ENCODE measurements at places on chromosomes 13 and 19.

GRCh38 chr13:99196466-99197116 is 4.1 kb upstream of the UBAC2 start:
- DNase-seq = no peak

- DNase-seq = no peak
Observed at GRCh38 chr13:22196777-22197176, 525.9 kb downstream of the FGF9 start.

- no peak for DNase-seq
Observed at GRCh38 chr13:23889615-23890607, 711 bp upstream of the MIPEP start.

DNA sequence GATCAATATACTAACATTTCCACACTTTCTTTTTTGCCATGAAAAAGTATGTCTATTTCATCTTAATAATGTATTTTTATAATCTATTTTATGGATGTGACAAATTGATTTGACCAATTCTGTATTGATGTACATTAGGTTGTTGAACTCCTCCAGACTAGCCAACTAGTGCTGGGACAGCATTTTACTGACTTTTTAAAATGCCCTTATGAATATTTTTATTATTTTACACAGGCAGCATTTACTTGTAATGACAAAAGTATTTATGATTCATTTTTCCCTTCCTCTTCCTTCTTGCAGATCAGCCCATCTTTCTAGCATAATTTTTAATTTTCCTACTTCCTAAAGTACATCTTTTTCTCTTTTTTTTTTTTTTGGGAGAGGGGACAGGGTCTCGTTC is 918 bp upstream of the FUZ start:
- DNase-seq = no peak

DNA sequence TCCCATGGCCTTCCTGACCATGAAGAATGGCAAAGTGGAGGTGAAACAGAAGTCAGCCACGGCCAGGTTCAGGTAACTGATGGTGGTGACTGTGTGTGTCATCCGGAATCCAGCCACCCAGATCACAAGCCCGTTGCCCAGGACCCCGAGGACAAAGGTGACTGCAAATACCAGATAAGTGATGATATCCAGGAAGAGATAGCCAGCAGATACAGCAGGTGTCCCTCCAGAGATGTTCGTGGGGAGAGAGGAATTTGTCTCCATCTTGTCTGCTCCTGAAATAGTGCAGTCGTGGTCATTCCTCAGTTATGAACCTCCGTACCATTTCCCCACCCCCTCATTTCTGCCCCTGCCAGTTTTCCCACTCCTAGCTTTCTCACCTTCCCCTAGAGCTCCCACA is 4.9 kb downstream of the FPR1 start:
- DNase-seq = no peak

GRCh38 chr19:36064826-36065225 is 10.1 kb downstream of the WDR62 start:
- no peak for DNase-seq

GRCh38 chr13:100565286-100565685 is 23.3 kb downstream of the GGACT start:
- DNase-seq = no peak

- DNase-seq = no peak
Observed at GRCh38 chr13:27016875-27017274, 154.7 kb downstream of the USP12 start.

GRCh38 chr13:34201050-34201913 is 383.3 kb downstream of the RFC3 start:
- no peak for DNase-seq

DNA sequence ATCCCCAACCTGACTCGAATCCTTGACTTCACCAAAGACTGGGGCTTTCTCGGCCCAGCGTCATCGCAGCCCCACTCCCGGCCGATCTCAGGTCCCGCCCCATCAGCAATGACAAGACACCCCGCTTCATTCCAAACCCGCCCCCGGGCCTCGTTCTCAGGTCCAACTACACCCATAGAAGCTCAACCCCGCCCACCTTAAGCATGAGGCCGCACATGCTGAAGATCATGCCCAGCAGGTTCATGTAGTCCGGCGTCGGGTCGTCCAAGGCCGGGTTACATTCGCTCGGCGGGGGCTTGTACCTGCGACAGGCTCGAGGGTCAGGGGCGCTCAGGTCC is 2.3 kb downstream of the WDR83 start:
- peak; percentile 75 for DNase-seq

DNA sequence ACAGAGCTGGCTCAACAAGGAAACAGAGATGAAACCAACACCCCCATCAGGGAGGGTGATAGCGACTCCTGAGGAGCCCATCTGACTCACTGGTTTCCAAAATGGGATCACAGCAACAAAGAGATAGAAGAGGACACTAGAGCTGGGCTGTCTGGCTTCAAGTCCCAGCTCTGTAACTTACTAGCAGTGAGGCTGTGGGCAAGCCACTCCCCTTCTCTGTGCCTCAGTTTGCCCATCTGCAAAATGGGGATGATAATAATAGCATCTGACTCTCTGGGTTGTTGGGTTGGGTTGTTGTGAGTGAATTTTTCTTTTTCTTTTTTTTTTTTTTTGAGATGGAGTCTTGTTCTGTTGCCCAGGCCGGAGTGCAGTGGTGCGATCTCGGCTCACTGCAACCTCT is 14.3 kb downstream of the IGSF23 start:
- DNase-seq = no peak

DNA sequence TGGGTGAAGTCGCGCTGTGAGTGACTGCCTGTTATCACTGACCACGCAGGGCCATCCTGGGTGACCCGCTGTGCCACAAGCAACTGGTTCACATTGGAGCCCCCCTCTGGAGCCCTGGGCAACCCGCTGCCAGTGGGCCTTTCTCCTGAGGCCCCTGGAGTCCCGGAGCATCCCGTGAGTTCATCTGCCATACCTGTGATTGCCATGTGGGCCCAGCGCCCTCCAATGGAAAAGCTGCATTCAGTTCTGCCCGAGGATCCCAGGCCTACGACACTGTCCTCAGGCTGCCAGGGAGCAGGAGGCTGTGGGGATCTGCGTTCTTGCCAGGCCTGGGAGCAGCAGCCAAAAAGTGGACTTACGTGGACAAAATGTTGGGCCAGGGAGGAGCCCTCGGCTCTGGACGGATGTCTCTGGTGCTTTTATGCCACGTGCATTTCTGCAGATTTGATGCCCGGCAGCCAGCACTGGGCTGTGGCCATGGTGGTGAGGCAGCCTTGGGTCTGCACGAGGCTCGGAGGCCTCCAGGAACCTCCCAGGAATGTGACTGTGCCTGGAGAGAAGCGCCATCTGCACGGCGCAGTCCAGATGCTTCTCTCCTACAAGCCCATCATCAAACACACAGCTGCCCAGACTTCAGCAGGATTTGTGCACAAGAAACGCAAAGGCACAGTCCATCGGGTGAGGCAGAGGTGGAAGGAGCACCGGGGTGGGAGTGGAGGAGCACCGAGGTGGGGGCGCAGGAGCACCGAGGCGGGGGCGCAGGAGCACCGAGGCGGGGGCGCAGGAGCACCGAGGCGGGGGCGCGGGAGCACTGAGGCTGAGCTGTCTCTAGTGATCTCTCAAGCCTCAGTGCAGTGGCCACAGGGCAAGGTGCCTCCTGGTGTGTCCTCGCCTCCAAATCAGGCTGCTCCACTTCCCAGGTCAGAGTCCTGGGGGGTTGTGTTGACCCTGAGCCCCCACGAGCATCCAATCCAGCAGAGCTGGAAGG is 44.0 kb downstream of the C13orf46 start:
- DNase-seq = no peak

DNA sequence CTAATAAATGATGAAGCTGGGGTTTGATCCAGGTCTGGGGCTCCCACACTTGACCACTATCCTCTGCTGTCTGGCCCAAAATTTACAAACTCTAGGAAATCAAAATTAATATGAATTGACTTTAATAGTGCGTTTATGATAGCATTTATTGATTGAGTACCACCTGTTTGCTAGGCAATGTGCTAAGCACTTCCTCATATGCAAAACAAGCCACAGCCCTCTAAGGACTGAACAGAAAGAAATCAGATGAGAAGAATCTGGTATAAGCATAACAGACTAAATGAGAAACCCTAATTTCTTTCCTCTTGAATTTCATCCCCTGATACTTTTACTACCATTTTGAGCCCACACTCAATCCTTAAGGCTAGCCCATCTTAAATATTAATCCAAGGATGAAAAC is 6.6 kb upstream of the MLNR start:
- no peak for DNase-seq

GRCh38 chr19:55489711-55490477 is 1.7 kb downstream of the SSC5D start:
- no peak for DNase-seq

- no peak for DNase-seq
Observed at GRCh38 chr13:59475911-59476310, 687.8 kb downstream of the DIAPH3 start.

GRCh38 chr19:28636016-28636629 is 576.8 kb downstream of the UQCRFS1 start:
- DNase-seq = no peak

DNA sequence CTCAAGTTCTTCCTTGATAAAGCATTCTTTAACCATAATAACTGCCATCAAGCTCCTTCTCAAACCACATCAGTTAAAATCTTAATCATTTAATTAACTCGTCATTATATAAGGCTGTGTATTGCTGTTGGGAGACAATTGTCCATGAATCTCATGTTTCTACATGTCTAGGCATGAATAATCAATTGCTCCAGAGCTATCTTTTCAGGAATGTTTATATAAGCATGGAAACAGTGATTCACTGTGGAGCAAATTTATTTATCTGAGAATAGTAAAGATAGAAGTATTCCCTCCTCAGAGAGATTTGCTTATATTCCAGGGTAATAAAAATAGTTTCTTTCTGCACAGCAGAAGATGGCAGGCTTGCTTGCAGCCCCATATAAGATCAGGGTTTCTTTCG is 71.1 kb downstream of the CBY2 start:
- no peak for DNase-seq

DNA sequence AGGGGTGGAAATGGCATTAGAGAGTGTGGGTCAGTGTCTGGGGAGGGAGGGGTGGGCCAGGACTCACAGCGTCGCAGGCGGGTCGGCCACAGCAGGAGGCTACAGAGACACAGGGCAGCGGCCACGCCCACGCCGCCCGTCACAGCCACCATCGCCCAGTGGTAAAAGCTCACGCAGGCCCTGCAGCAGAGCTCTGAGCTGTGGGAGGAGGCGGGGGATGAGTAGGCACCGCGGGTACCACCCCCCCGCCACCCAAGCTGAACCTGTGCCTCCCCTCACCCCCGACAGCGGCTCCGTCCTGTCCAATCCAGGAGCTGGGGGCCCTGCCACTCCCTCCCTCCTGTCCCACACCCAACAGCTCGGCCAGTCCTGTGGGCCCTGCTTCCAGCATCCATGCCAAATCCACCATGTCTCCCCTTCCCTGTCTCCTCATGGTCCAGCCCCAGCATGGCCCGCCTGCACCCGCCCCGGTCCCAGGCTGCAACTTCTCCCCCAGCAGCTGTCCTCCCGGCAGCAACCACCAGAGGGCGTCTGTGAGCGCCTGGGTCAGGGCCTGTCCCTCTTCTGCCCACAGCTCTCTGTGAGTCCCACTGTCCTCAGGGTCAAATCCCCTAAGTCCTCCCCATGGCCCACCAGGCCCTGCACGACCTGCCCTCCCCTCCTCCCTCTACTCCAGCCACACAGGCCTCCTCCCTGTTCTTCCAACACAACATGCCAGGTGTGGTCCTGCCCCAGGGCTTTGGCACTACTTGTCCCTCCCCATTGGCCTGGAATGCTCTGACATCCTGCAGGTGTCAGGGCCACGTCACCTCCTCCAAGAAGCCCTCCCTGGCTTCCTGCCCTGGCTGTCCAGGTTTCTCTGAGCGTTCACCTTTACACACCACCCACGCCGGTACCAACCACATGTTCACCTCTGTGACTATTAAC is 6.0 kb downstream of the TEKTIP1 start:
- peak; percentile 83 for DNase-seq

- DNase-seq = no peak
Observed at GRCh38 chr19:3607303-3608078, 816 bp upstream of the TBXA2R start.

- no peak for DNase-seq
Observed at GRCh38 chr13:112902101-112902651, 66.8 kb upstream of the MCF2L start.

GRCh38 chr19:16319481-16319880 is 5.1 kb upstream of the KLF2 start:
- DNase-seq = no peak

- peak; percentile 71 for DNase-seq
Observed at GRCh38 chr19:34350161-34350561, 14.8 kb upstream of the GPI start.

GRCh38 chr13:35957996-35958395 is 173.2 kb downstream of the DCLK1 start:
- DNase-seq = no peak

DNA sequence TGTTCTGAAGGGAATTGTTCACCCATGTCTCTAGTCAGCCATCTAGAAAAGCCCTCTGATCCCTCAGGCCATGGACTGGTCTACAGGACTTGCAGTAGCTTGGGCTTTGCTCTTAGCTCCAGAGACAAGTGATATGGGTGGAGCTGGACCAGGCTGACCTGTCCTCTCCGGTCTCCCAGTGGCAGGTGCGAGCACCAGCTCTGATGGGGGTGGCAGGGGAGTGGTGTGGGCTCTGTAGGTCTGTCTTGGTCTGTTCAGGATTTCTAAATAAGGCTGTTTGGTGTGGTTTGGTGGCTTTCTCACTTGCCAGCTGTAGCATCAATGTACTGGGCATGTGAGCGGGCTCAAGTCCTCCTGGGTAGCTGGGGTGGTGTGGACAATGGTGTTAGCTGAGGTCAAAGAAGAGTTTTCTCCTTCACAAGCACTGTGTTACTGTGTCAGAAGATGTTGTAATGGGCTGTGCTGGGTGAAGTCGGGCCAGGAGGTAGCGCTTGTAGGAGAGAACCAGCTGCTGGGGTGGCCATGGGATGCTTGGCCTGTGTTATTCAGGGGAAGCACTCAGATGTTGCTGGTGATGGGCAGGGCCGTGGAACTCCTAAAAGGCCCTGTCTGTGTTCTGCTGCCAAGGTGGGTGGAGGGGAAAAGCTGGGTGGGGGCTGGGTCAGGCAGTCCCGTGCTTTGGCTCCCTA is 16.9 kb downstream of the GPC6 start:
- no peak for DNase-seq

- no peak for DNase-seq
Observed at GRCh38 chr19:7739801-7740681, 7.3 kb downstream of the CD209 start.

DNA sequence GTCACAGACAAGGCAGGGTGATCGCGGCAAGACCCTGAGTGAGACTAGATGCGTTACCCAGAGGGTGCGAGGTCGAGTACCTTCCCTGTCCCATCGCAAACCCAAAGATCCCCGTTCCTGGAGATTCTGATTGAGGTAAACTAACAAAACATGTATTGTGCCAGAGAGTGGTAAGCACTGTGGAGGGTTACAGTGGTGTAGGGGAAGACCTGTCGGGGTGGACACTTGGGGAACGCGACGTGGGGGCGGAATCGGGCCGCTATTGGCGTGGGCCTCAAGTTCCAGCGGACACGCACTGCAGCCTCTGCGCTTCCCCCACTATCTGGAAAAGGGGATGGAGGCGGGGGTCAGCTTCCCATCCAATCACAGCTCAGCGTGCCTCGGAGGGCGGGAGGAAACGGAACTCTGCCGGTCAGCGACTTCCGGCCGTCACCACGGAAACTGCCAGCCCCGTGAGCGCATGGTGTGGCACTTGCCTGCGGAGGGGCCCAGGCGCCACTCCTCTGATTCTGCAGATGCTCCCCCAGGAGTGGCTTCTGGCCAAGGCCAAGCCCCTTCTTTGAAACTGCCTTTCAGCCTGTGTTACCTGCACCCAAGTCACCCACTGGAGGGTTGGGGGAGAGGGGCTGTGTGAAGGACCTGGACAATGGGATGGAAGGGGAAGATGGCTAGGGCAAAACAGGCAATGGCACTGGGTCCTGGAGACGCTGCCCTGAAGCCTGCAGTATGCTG is 1.0 kb upstream of the UBE2M start:
- peak; percentile 78 for DNase-seq
